Common myeloid progenitor, CD34-positive (primary cell): ENCODE measurements at places on chromosomes 2 and 18.

GRCh38 chr2:196750977-196751631 lies 48.4 kb downstream of the GTF3C3 start:
- DNase-seq = peak; percentile 88

- DNase-seq = no peak
These were observed 45.3 kb downstream of the BMP10 start for GRCh38 chr2:68825866-68826265.

DNA sequence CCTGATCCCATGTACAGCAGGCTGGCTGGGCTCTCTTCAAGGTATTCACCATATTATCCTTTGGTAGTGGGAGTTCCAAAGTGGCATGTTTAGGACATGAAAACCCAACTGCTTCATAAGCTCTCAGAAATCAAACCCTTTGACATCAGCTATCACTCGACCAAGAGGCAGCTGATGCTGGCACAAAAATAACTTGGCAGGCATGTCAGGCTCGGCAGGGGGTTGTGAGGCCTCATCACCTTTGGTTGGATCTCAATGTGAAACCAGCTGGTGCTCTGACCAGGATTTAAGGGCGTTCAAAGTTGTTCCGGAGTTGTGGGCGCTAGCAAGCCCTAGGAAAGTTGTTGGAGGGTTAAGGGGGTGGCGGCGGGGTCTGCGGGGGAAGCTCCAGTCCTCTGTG lies 171.9 kb downstream of the FHOD3 start:
- no peak for DNase-seq

DNA sequence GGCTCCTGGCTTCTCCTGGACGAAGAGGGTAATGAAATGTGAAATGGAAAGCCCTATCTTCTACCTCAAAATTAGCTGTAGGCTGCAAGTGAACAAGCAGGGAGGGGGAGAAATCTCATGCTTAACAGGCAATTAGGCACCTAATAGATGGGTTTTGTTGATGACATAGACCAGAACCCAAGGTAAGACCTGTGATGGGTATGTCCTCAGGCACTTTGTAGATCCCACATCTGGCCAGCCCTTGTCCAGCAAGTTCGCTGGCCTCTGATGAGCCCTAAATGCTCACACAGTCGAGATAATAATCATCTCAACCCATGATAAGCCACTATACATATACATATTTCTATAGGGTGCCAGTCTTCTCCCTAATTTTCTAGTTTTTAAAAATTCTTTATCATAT lies 82.6 kb downstream of the MARCO start:
- DNase-seq = no peak

DNA sequence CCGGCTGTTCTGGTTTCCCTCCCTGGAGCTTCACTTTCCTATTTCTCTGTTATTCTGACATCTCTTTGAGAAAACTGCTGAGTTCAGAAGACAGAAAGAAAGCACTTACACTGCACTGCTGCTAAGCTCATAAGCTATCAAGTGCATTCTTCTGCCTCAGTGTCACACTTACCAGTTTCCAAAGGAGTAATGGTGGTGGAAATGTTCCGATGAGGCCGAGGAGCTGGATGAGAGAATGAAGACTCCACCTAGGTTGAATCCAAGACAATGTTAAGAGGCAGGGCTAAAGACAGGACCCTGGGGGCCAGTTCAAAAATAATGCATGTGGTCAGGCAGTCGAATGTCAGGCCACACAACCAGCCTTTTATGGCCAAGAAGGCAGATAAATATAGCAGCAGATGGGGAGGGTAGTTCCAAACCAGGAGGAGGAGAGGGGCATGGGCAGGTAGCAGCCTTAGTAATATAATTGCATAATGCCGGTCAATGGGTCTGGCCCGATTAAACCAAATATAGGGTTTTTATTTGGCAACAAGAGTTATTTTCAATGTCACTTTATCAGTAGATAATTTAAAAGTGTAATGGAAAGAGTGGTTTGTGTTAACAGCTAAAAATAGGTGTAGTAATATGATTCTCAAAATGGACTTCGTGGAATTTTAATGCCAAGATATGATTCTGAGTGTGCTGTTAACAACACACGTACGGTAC lies at the start of gene MYOM1:
Gene MYOM1, minus strand, starts transcription at position 338 of the 705 bp plus-strand sequence. CDS start 4,745 bp downstream, outside the sequence.
- DNase-seq = no peak

GRCh38 chr2:157431176-157431575 lies 12.7 kb downstream of the CYTIP start:
- no peak for DNase-seq

GRCh38 chr2:217756375-217757107 lies 246.3 kb downstream of the TNS1 start:
- DNase-seq = peak; percentile 65

DNA sequence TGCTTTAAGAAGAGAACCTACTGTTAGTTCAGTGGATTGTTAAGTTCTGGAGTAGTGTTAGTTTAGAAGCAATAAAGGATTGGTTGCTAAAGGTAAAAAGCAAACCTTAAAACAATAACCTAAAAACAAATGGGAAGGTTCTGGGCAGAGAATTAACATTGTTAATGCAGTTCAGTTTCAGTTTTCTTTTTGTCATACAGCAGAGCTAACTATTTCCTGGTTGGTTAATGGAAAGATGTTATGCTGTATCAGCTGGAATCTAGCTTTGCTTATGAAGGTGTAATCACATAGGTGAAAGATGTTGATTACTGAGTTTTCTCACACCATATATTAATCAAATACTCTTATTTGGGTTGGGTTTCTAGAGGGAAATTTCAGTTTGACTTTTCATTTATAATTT lies 23.8 kb downstream of the SMAD4 start:
- DNase-seq = peak; percentile 26
